Kidney capillary endothelial cell (primary cell): ENCODE measurements at places on chromosomes 13 and 19.

DNA sequence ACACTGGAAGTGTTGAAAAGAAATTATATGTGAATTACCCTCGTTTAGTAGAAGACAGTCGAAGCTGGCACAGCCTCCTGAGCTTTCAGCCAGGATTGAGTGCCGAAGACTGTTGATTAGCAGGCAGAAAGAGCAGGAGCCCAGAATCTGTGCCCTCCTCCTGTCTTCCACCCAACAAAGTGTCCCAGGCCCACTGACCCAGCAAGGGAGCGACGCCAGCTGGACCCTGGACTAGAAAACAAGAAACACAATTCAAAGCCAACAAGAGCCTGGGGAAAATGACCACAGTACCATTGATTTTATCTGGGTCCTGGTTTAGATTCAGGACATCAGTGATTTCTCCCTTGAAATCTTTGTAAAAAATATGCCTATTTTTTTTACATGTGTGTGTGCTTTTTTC, 120.7 kb downstream of the RXFP2 start:
- DNase-seq = no peak

DNA sequence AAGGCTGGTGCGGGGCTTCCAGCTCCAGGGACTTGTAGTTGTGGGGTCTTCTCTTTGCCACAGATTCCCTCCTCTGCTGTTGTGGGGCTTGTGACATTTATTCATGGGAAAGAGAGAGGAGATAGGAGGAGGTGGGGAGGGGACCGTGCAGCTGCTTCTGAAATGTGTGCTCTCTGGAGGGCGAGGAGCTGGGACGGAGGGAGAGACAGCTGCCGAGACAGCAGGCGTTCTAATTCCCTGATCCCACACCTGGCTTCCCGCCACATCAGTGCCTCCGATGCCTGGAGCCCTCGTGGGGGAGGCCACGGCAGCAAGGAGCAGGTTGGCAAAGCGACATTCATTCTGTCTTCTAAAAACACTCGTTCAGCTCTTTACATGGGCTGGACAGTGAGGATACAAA, 164.4 kb downstream of the USP12 start:
- no peak for DNase-seq

DNA sequence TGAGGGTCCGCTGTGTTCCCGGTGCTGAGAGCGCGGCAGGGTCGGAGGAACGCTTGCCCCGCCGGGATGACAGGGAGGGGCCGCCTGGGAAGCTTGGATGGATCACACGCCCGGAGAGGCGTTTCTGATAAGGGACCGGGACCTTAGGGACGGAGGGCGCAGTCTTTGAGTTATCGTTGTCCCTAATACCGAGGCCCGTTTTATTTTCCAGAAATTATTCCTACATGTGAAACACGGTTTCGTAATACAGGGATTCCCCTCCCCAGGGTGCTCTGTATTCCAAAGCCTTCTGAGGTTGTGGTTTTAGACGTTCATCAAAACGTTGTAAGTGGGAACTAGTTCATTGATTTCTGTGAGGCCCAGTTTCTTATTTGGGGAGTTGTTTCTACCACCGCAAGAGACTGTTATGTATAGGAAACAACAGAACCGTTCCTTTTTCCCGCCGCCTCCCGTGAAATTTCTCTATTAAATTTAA, 752 bp downstream of the PDCD5 start:
- peak; percentile 26 for DNase-seq

DNA sequence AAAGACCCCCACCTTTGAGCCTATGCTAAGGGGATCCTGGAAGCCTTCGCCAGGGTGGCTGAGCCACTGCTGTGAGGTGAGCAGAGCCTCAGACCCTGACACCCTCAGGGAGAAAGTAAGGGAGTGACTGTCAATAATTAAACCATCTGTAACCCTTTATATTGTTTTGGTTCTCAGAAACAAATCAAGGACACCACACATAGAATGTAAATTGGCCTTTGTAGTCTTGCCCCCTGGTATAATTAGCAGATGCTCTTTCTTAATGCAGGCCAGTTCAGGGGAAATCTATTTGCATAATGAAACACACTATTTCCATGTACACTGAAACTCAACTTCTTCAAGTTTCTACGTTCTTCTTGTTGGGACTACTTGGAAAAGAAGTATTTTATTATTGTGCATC, 127.7 kb upstream of the EDNRB start:
- no peak for DNase-seq

GRCh38 chr19:16901491-16902175, 12.8 kb downstream of the F2RL3 start:
- no peak for DNase-seq

- no peak for DNase-seq
Measured at GRCh38 chr13:20394169-20394501, 131.5 kb downstream of the CRYL1 start.

DNA sequence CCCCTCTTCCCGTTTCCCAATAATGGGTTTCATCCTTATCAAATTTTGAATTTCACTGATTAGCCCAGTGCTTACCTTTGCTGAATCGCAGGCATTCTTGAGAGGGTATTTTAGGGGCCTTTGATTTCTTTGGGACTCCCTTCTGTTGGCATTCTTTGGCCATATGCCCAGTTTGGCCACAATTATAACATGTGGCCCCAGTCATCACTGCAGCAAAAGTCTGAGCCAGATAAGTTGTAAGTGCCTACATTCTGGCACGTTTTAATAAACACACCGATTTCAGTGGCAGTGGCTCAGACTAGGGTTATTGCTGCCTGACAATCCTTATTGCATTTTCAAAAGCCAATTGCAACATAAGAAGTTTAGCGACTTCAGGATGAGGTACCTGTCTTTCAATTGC, 41.4 kb downstream of the ZNF726 start:
- no peak for DNase-seq

GRCh38 chr13:72852207-72852606, 70.3 kb downstream of the PIBF1 start:
- DNase-seq = no peak

DNA sequence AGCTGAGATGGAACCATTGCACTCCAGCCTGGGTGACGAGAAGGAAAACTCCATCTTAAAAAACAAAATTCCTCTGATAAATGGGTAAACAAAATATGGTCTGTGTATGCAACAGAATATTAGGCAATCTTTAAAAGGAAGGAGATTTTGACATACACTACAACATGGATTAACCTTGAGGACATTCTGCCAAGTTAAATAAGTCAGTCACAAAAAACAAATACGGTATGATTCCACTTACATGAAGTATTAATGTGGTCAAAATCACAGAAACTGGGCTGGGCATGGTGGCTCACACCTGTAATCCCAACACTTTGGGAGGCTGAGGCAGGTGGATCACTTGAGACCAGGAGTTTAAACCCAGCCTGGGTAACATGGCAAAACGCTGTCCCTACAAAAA, 3.0 kb upstream of the ZNF444 start:
- no peak for DNase-seq

DNA sequence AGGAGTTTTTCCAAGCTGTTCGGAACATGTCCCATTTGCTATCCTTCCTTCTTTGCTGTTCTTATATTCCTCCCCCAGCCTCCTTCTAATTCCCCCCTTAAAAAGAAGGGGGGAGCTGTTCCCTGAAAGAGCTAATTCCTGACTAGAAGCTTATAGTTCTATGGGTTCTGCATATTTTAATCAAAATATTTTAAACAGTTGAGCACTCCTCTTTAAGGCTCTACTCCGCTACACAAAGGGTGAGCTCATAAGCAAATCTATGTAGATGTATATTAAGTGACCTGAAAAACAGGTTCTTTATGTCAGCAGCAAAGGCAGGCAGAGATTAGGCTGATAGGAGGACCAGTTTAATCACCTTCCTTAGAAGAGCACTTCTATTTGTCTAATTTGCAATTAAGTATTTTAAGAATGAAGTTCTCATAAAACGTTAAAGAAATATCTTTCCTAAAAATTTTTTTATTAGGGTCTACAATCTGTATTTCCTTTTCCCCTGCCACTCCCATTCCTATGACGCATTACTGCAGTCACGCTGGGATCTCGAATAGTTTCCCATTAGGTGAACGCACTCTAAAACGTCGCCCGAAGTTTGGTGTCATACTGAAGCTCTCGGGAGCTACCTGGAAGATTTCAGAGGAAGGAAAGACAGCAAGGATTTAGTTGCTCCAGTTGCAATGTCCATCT, 5.2 kb downstream of the EFNB2 start:
- DNase-seq = no peak

GRCh38 chr13:90696254-90696653, 651.2 kb upstream of the MIR17HG start:
- DNase-seq = peak; percentile 44

- DNase-seq = no peak
Measured at GRCh38 chr19:55592391-55593090, 6.8 kb downstream of the FIZ1 start.

- DNase-seq = no peak
Measured at GRCh38 chr13:34416971-34417380, 525.1 kb upstream of the NBEA start.

DNA sequence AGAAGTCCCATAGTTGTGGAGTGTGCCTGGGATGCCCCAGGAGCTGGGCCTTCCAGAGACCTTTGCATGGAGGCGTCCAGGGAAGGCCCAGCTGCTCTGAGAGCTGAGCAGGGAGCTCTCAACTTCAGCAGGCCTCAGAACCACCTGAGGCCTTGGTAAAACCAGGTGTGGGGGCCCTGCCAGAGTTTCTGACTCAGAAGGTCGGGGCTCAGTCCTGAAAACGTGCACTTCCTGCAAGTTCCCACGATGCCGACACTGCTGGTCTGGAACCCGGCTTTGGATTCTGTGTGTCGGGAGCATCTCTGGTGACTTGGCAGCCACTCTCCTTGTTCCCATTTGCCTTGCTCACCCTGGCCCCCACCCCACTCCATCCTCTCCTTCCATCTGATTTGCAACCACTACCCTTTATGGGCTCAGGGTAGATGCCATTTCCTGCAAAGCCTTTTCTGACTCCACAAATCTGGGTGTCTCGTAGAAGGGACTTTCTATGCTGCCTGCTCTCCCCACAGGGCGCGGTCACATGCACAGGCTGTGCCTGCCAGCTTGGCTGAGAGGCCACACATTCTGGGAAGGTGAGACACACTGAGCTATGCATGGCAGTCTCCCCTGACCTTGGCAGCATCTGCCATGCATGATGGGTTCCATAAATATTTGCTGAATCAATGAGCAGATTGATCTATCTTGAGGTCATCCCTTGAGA, 244.7 kb downstream of the COL4A1 start:
- no peak for DNase-seq

DNA sequence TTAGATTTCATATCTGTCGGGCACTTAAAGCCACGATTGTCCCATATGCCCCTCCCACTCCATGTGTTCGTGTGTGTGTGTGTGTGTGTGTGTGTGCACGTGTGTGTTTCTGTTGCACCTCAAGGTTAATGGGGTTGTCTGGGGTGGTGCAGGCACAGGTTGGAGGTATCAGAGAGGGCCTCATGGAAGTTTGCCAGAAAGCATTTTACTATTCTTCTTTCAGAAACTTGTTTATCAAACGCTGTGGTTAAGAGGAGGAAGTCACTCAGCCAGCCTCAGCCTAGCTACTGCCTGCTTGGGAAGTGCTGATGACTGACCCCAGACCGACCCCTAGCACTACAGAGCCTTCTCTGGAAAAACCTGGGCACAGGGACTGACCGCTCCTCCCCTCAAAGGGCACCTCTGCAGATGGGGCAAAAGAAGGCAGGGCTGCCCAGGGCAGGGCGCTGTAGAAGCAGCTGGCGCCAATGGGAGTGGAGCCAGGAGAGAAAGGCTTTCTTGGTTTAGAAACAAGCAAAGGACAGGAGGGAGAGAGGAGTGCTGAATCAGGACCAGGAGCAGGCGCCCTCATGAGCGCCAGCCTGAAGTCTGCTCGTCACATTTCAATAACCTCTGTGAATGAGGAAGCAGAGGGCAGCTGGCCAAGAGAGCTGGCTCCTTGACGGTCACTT, 3.9 kb downstream of the SIAH3 start:
- peak; percentile 42 for DNase-seq

GRCh38 chr19:1018932-1019615, 1.8 kb downstream of the TMEM259 start:
- DNase-seq = no peak

DNA sequence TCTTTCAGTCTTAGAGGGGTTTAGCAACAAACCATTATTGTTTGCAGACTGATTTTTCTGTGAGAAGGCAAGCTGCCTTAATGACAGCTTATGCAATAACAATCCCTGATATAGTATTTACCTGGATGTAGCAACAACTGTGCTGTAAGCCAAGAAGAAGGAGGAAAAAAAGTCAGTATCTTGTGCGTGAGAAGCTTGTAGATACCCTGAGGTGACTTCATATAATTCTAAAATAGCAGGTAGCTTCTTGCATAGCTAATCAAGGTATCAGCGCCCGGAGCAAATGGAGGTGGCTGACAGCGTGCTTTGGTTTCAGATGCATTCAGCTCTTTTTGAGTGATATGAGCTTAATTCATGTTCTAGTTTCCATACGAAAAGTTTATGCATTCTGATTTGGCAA, 309.8 kb downstream of the KLF5 start:
- DNase-seq = no peak

- DNase-seq = peak; percentile 67
Measured at GRCh38 chr13:107373551-107373950, 805.6 kb upstream of the ARGLU1 start.

DNA sequence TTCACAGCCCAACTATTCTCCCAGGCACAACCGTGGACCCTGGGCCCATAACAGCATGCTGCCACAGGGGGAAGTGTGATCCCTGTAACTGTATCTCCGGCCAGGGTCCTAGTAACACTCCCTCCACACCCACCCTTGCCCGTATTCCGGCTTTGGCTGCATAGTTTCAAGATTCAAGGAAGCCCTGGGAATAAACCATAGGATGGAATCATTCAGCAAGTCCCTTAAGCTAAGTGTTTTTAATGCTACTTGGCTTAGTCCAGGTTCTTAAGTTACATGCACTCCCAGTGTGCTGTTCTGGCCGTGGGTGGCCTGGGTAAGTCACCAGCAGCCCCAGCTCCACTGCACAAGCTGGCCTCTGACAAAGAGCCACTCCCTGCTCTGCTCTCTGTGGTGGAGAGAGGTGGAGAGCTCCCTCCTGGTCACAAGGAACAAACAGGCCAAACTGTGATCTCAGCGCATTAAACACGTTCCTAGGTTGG, 532.4 kb upstream of the SGCG start:
- no peak for DNase-seq

DNA sequence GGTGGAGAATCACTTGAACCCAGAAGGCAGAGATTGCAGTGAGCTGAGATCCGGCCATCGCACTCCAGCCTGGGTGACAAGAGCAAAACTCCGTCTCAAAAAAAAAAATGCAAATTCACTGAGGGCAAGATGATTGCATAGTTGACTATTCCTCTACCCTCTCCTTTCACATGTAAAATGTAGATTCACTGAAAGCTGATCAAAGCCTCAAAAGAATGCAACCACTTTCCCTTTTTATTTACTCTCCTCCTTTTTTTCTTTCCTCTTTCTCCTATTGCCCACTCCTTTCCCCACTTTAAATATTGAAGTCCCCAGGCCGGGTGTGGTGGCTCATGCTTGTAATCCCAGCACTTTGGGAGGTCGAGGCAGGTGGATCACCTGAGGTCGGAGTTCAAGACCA, 6.3 kb downstream of the TEX101 start:
- DNase-seq = no peak

DNA sequence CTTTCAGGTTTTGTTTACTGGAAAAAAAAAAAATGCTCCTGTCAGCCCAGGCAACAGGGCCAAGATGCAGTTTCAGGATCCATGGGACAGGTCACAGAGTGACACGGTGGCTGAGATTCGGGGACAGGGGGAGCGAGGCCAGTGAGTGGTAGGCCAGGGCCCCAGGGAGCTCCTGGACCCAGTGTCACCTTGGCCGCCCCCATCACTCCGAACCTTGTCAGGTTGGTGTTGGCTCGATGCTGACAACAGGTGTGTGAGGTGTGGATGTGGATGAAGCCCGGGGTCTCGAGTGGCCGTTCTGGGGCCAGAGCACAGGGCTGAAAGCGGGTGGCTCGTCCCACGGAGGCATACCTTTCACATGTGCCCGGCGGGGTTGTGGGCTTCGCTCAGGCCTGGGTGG, 6.1 kb upstream of the UQCR11 start:
- no peak for DNase-seq

- DNase-seq = no peak
Measured at GRCh38 chr19:19597809-19598306, 20.6 kb downstream of the PBX4 start.
